ENCODE measurements at places on chromosomes 1 and 21.
A peak's percentile ranks its signal among the peaks of the same experiment; 100 is the strongest.

- no peak for DNase-seq
These were observed 18.0 kb downstream of the DYNLT5 start for GRCh38 chr1:66770240-66770639.

- DNase-seq, result no peak
These were observed 21.2 kb downstream of the OVGP1 start for GRCh38 chr1:111406321-111406768.

DNA sequence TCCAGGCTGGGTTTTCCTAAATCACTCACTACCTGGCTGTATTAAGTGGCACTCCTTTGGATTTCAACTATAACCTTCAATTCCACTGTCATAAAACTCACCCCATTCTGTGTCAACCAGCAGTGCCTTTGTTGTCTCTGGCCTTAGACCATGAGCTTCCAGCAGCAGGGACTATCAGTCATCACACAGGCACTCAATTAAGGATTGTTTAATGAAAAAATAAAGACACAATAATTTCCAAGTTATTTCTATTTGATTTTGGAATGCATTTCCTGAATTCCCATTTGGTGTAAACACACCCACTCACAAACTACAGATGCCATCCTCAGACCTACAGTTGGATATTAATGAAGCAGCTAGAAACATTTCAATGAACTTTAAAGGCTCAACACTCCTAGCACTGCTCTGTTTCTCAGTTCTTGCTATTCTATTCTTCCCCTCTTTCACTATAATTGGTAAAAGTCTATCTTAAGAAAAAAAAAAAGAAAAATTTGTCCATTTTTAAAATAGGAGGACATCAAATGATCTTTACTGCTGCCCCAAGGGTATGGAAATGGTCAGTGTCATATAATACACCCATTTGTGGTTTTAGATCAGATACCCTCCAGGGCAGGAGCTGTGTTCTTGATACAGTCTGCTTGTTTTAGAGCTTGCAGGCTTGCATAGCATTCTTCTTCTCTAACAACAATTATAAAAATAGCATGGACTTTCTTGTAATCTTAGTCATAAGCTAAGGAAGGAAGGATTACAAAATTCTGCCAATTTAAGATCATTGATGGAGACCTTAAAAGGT is 156.4 kb downstream of the PTGER3 start:
- no peak for DNase-seq

- DNase-seq, result peak; percentile 64
These were observed 8.9 kb downstream of the VPS26C start for GRCh38 chr21:37257967-37258877.
